ENCODE measurements at places on chromosomes 16 and 17. TPM values are rescaled to one million over a fixed set of nuclear protein-coding genes. Genes with fewer than 3 reads are reported as not detected.

TXNDC11 gene
- 7.4 TPM for total RNA-seq

GRCh38 chr17:7915179-7915610 lies 894 bp downstream of the RNF227 start:
- peaks cover 56% of the 10 kb centered on the region for H3K27me3 ChIP-seq
- H3K27ac ChIP-seq = no peak overlapping the region
- no peaks in the 10 kb centered on the region for H3K36me3 ChIP-seq
- DNase-seq = no peak
- peaks cover 4% of the 10 kb centered on the region for H3K4me1 ChIP-seq

STH gene
- total RNA-seq = not detected

DNA sequence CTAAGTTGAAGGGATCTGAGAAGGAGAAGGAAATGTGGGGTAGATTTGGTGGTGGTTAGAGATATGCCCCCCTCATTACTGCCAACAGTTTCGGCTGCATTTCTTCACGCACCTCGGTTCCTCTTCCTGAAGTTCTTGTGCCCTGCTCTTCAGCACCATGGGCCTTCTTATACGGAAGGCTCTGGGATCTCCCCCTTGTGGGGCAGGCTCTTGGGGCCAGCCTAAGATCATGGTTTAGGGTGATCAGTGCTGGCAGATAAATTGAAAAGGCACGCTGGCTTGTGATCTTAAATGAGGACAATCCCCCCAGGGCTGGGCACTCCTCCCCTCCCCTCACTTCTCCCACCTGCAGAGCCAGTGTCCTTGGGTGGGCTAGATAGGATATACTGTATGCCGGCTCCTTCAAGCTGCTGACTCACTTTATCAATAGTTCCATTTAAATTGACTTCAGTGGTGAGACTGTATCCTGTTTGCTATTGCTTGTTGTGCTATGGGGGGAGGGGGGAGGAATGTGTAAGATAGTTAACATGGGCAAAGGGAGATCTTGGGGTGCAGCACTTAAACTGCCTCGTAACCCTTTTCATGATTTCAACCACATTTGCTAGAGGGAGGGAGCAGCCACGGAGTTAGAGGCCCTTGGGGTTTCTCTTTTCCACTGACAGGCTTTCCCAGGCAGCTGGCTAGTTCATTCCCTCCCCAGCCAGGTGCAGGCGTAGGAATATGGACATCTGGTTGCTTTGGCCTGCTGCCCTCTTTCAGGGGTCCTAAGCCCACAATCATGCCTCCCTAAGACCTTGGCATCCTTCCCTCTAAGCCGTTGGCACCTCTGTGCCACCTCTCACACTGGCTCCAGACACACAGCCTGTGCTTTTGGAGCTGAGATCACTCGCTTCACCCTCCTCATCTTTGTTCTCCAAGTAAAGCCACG lies 28.3 kb downstream of the STH start:
- no peak overlapping the region for H3K27ac ChIP-seq
- no peak for DNase-seq
- no peaks in the 10 kb centered on the region for H3K36me3 ChIP-seq
- H3K27me3 ChIP-seq = no peaks in the 10 kb centered on the region
- H3K4me1 ChIP-seq = peaks cover 25% of the 10 kb centered on the region

DNA sequence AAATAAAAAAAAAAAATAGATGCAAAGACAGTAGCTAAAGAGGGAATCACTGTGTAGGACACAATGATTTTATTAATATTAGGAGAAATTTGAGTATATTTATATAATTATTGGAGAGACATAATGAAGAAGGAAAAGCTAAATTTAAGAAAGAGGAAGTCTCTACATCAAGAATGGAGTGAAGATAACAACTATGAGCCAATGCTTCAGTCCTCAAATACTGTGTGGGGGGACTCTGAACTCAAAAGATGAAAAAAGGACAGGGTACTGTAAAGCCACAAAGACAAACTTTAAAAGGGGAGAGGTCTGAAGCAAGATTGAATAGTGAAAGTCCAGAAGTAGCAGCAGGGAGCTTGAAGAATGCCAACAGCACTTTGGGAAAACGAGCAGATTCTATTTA lies 44.7 kb downstream of the SKAP1 start:
- no peaks in the 10 kb centered on the region for H3K36me3 ChIP-seq
- DNase-seq = no peak
- H3K27ac ChIP-seq = no peak overlapping the region
- peaks cover 89% of the 10 kb centered on the region for H3K27me3 ChIP-seq
- no peaks in the 10 kb centered on the region for H3K4me1 ChIP-seq
- H3K4me3 ChIP-seq = no peak overlapping the region

FOXC2 gene
- not detected for total RNA-seq

GRCh38 chr16:83458612-83459011 lies 349.2 kb upstream of the HSBP1 start:
- H3K27me3 ChIP-seq = no peaks in the 10 kb centered on the region
- H3K27ac ChIP-seq = no peak overlapping the region
- no peaks in the 10 kb centered on the region for H3K36me3 ChIP-seq
- no peaks in the 10 kb centered on the region for H3K4me1 ChIP-seq
- DNase-seq = no peak

DNA sequence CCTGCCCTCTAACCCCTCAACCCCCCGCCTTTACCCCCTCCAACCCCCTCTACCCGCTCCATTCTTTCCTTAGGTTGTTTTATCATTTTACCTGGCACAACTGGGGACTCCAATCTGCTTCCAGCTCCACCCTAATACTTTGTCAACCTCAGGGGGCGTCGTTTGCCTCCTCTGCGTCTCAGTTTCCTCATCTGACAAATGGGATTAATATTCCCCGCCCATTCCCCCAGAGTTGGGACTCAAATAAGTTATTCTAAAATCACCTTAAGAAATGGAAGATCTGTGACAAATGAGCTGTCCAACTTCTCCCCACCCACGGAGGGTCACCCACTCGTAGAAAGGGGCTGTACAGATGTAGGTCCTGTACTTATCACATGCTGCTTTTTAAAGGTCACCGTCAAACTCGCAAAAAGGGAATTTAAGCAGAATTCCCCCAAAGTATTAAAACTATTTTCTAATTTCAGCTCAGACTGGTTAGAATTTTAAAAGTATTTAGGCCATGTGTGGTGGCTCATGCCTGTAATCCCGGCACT lies 40.6 kb upstream of the CPNE2 start:
- no peaks in the 10 kb centered on the region for H3K36me3 ChIP-seq
- H3K27ac ChIP-seq = no peak overlapping the region
- no peak for DNase-seq
- H3K27me3 ChIP-seq = no peaks in the 10 kb centered on the region
- no peak overlapping the region for H3K4me3 ChIP-seq
- H3K4me1 ChIP-seq = peaks cover 8% of the 10 kb centered on the region

DNA sequence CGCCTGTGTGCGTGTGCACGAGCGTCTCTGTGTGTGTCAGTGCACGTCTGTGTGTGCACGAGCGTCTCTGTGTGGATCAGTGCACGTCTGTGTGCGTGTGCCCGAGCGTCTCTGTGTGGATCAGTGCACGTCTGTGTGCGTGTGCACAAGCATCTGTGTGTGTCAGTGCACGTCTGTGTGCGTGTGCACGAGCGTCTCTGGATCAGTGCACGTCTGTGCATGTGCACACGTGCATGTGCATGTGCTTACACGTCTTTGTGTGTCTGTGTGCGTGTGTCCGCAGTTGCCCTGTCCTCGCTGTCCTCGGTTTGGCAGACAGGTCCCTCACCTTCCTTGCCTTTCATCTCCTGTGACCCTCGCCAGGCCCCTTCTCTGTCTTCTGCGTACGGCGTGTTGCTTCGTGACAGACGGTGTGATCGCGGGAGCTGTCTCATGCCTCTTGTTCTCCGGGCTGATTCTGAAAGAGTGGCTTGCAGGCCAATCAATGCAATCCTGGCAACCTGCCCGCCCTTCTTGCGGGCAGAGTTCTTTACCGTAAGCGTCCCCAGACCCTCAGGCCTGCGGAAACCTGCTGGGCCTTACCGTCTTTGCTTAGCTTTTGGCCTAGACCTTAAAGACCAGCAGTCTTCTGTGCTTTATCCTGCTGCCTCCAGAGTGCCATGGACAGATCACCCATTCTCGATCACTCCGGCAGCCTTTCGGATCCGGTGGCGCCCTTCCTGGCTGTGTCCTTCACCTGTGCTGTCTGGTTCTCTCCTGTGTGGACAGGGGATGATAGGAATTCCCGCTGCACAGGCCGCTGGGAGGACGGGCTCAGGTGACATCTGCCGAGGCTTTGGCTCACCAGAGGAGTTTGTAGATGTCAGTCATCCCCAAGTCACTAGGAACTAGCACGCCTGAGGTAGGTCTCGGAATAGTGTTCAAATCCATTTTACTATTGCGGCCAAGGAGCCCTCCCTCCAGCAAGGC lies 18.5 kb downstream of the MLYCD start:
- H3K36me3 ChIP-seq = no peaks in the 10 kb centered on the region
- no peak for DNase-seq
- H3K27ac ChIP-seq = no peak overlapping the region
- H3K4me3 ChIP-seq = no peak overlapping the region
- no peaks in the 10 kb centered on the region for H3K27me3 ChIP-seq

- no peak overlapping the region for H3K27ac ChIP-seq
- peaks cover 6% of the 10 kb centered on the region for H3K4me1 ChIP-seq
- H3K36me3 ChIP-seq = no peaks in the 10 kb centered on the region
- no peak for DNase-seq
Observed at GRCh38 chr17:80545499-80545826, 825 bp downstream of the RPTOR start.

GRCh38 chr17:56536766-56537165 lies 56.7 kb upstream of the NOG start:
- H3K27me3 ChIP-seq = peaks cover 4% of the 10 kb centered on the region
- H3K4me3 ChIP-seq = no peak overlapping the region
- no peaks in the 10 kb centered on the region for H3K36me3 ChIP-seq
- H3K27ac ChIP-seq = no peak overlapping the region

- no peaks in the 10 kb centered on the region for H3K4me1 ChIP-seq
- no peak for DNase-seq
- no peaks in the 10 kb centered on the region for H3K36me3 ChIP-seq
- H3K4me3 ChIP-seq = no peak overlapping the region
- H3K27ac ChIP-seq = no peak overlapping the region
Observed at GRCh38 chr16:82846806-82847205, 220.0 kb downstream of the CDH13 start.

- DNase-seq = peak; percentile 59
- peaks cover 15% of the 10 kb centered on the region for H3K4me1 ChIP-seq
- H3K27ac ChIP-seq = no peak overlapping the region
- peak overlapping the region; percentile 65 for H3K4me3 ChIP-seq
- no peaks in the 10 kb centered on the region for H3K36me3 ChIP-seq
- peaks cover 42% of the 10 kb centered on the region for H3K27me3 ChIP-seq
Observed at GRCh38 chr17:42421507-42422338, 1.3 kb downstream of the CAVIN1 start.

CIITA gene
- total RNA-seq = not detected

- H3K27ac ChIP-seq = no peak overlapping the region
- DNase-seq = no peak
- H3K27me3 ChIP-seq = peaks cover 13% of the 10 kb centered on the region
- H3K4me1 ChIP-seq = peaks cover under 1% of the 10 kb centered on the region
- no peaks in the 10 kb centered on the region for H3K36me3 ChIP-seq
- H3K4me3 ChIP-seq = no peak overlapping the region
Observed at GRCh38 chr16:68230176-68230571, 5.8 kb downstream of the ESRP2 start.

MAPK7 gene
- total RNA-seq = 20.7 TPM

SPECC1 gene
- total RNA-seq = 90.0 TPM

DNA sequence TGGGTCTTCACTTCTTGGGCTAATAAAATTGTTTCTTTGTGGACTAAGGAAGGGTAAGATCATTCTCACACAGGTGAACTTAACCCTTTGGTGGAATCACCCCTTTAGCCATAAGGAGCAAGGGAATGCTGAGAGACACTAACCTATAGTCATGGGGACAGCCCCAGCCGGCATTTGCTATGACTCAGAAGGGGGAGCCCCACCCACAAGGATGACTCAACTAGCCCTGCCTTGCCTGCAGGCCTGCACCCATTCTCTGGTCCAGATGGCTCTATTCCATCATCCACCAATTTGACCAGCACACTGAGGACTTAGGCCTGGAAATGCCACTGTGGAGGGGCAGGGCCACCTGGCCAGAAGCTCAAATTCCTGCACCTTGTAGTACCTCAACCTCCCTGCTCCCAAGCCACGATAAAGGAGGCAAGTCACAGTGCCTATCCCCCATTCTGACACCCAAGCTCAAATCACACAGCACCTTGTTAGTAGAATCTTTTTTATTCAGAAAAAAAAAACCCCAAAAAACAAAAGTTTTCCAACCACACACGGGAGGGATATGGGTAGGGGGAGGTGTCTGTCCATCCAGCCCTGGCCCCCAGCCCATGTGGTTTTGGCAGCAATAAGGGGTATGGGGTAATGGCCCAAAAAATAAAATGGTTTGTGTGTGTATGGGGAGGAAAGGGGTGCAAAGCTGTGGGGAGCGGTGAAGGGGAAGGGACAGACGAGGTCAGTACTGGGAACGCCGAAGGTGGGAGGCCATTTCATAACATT lies 3.0 kb downstream of the PFN1 start:
- peaks cover 17% of the 10 kb centered on the region for H3K4me1 ChIP-seq
- H3K36me3 ChIP-seq = no peaks in the 10 kb centered on the region
- no peak overlapping the region for H3K4me3 ChIP-seq
- no peaks in the 10 kb centered on the region for H3K27me3 ChIP-seq
- H3K27ac ChIP-seq = no peak overlapping the region
- no peak for DNase-seq

GRCh38 chr17:48892940-48893645 lies 506 bp downstream of the ATP5MC1 start:
- no peak overlapping the region for H3K27ac ChIP-seq
- H3K36me3 ChIP-seq = no peaks in the 10 kb centered on the region
- H3K4me3 ChIP-seq = peak overlapping the region; percentile 69
- peaks cover 4% of the 10 kb centered on the region for H3K4me1 ChIP-seq

GRCh38 chr17:55038291-55038690 lies 69.7 kb downstream of the STXBP4 start:
- H3K4me3 ChIP-seq = no peak overlapping the region
- no peaks in the 10 kb centered on the region for H3K36me3 ChIP-seq
- H3K4me1 ChIP-seq = no peaks in the 10 kb centered on the region
- no peaks in the 10 kb centered on the region for H3K27me3 ChIP-seq
- H3K27ac ChIP-seq = no peak overlapping the region
- no peak for DNase-seq

DNA sequence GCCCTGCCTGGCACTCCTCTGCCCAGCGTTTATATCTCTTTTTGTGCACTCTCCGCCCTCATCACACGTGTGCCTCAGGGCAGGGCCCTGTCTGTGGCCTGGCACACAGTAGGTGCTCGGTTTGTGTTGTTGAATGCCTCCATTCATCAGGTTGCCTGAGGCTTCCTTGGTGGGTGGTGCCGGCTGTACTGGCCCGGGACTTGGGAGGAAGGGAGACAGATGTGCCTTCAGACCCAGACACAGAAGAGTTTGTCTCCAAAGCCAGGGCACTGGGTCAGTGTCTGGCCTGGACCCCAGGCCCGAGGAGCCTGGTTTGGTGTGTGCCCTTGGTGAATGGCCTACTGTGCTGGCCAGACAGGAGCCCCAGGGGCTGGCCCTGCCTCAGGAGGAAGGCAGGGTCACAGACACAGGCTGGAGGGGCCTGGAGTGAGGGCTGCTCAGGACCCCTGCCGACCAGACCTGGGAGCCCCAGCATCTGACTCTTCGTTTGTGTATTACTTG lies 71.6 kb downstream of the RAI1 start:
- H3K36me3 ChIP-seq = no peaks in the 10 kb centered on the region
- H3K27ac ChIP-seq = no peak overlapping the region
- H3K27me3 ChIP-seq = no peaks in the 10 kb centered on the region
- DNase-seq = no peak

GRCh38 chr16:17835118-17835876 lies 364.5 kb upstream of the XYLT1 start:
- no peaks in the 10 kb centered on the region for H3K27me3 ChIP-seq
- H3K36me3 ChIP-seq = no peaks in the 10 kb centered on the region
- H3K4me3 ChIP-seq = no peak overlapping the region
- no peak overlapping the region for H3K27ac ChIP-seq
- DNase-seq = no peak

Measured in neural progenitor cell (in vitro differentiated cells).